Naive B cell (primary cell): ENCODE measurements at places on chromosomes 3 and 15.

DNA sequence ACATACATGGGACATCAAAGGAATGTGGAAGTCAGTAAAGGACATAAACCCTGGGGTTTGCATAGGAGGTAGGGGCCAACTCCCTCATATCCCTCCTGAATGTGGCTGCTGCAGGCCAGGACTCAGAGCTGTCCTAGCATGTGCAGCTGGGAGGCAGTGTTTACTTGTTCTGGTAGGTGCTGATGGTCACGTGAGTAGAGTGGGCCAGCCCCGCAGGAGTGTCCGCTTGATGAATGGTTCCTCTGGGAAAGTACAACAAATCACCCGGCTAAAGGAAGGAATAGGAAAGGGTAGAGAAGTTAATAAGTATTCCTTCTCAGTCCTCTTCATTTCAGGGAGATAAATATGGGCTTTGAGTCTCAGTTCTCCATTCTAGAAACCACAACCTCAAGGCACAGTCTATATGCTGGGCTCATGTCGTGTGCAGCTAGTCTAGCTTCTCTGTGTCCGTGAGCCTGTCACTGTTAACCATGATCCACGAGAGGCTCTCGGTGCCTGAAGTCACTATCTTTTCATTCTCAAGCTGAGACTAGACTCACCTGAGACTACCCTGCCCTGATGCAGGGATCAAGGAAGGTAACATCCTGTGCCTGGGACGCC is 17.9 kb downstream of the RIOX2 start:
- no peak overlapping the region for H3K27ac ChIP-seq
- no peaks in the 10 kb centered on the region for H3K27me3 ChIP-seq
- no peak overlapping the region for H3K4me3 ChIP-seq
- H3K36me3 ChIP-seq: peaks cover 28% of the 10 kb centered on the region
- peaks cover 4% of the 10 kb centered on the region for H3K4me1 ChIP-seq

DNA sequence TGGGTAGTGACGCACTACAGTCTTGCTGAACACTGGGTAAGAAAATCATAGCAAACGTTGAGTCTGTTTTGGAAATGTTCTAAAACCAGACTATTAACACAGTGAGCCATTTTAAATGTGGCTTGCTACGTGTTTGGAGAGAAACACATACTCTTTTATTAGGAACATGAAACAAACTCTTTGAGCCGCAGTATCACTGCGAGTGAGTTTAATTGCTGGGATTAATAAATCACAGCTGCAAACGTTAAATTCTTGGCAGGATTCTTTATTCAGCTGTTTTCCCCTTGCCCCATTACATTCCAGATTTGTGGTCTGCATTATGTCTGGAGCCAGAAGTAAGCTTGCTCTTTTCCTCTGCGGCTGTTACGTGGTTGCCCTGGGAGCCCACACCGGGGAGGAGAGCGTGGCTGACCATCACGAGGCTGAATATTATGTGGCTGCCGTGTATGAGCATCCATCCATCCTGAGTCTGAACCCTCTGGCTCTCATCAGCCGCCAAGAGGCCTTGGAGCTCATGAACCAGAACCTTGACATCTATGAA is 33.6 kb downstream of the BTD start:
- DNase-seq: no peak
- no peaks in the 10 kb centered on the region for H3K36me3 ChIP-seq

DNA sequence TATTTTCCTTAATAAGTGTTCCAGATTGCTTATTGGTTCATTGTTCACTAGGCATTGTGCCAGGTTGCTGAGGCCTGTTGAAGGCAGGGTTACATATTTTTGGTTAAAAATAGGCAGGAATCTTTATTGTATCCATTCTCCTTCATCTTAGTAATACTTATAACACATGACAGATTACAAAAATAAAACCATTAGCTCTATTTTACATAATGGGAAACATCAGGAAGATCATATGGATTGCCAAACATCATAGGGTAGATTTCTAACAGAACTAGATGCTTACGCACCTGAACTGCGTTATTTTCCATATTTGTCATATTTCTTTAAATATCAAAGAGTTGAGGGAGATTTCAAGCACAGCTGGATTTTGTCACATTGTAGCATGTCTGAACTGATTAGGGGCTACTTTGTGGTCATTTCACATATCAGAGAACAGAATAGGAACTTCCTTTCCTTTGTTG is 462.9 kb upstream of the SGO1 start:
- no peak overlapping the region for H3K27ac ChIP-seq
- H3K27me3 ChIP-seq: no peaks in the 10 kb centered on the region
- H3K4me3 ChIP-seq: no peak overlapping the region
- no peaks in the 10 kb centered on the region for H3K36me3 ChIP-seq
- no peaks in the 10 kb centered on the region for H3K4me1 ChIP-seq
- DNase-seq: no peak

GRCh38 chr3:12356175-12356574 is 67.3 kb downstream of the PPARG start:
- H3K4me1 ChIP-seq: no peaks in the 10 kb centered on the region
- H3K4me3 ChIP-seq: no peak overlapping the region
- peaks cover 14% of the 10 kb centered on the region for H3K27me3 ChIP-seq
- H3K36me3 ChIP-seq: no peaks in the 10 kb centered on the region

- H3K4me3 ChIP-seq: no peak overlapping the region
- H3K36me3 ChIP-seq: no peaks in the 10 kb centered on the region
- H3K27me3 ChIP-seq: no peaks in the 10 kb centered on the region
- H3K27ac ChIP-seq: no peak overlapping the region
- H3K4me1 ChIP-seq: no peaks in the 10 kb centered on the region
Observed at GRCh38 chr3:145492456-145492855, 668.5 kb downstream of the PLOD2 start.

DNA sequence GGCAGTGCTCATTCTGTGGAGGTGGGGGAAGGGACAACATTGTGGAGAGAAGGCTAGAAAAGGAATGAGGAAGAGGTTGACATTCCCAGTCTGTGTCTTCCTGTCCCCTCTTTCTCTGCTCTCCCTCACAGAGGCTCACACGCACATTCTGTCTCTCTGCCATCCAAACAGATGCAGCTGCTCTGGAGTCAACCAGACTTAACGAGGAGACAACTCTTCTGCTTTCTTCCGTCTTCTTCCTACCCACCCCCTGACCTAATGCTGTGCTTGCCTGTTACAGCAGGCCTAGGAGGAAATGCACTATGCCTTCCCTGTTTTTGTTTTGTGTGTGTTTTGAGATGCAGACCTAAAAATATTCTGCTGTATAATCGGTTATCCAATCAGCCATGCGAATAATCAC is 121.9 kb downstream of the CACNA1D start:
- H3K4me1 ChIP-seq: peaks cover 20% of the 10 kb centered on the region
- DNase-seq: no peak
- no peaks in the 10 kb centered on the region for H3K36me3 ChIP-seq
- H3K27ac ChIP-seq: no peak overlapping the region

- no peaks in the 10 kb centered on the region for H3K36me3 ChIP-seq
- H3K27me3 ChIP-seq: no peaks in the 10 kb centered on the region
- DNase-seq: no peak
- H3K27ac ChIP-seq: no peak overlapping the region
Observed at GRCh38 chr15:60869851-60870250, 359.3 kb downstream of the RORA start.

DNA sequence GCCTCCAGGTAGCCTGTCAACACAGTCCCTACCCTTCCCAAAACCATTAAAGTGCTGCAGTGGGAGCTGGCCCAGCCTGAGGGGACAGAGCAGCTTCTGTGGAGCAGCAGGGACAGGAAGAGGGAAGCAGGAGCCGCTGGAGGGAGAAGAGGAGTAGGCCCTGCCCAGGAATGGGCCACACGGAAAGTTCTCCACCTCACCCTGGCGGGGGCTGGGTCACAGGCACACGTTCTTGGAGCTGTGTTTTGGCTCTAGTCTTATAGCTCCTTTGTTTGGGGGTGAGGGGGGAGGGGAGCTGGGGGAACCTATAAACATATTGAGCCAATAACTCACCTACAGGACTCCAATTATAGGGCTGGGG is 508.6 kb downstream of the SHQ1 start:
- H3K27ac ChIP-seq: no peak overlapping the region
- H3K4me3 ChIP-seq: no peak overlapping the region
- H3K27me3 ChIP-seq: peaks cover 9% of the 10 kb centered on the region
- no peaks in the 10 kb centered on the region for H3K36me3 ChIP-seq
- H3K4me1 ChIP-seq: peaks cover 4% of the 10 kb centered on the region

DNA sequence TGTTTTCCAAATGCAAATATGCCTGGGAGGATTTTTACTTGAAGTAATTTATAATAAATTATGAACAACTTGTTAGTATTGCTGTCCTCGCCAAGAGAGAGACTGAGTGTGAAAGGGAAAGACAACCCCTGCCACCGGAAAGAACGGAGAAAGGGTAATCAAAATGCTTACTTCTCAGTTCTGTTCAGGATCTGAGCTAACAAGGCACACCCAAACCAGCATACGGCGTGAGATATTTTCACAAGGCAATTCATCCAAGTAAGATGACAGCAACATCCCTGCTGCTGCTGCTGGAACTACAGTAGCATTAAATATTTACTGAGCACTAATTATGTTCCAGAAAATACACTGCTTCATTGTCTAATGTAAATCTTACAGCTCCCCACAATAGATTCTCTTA is 96.1 kb downstream of the KBTBD8 start:
- no peaks in the 10 kb centered on the region for H3K36me3 ChIP-seq
- H3K4me1 ChIP-seq: no peaks in the 10 kb centered on the region

DNA sequence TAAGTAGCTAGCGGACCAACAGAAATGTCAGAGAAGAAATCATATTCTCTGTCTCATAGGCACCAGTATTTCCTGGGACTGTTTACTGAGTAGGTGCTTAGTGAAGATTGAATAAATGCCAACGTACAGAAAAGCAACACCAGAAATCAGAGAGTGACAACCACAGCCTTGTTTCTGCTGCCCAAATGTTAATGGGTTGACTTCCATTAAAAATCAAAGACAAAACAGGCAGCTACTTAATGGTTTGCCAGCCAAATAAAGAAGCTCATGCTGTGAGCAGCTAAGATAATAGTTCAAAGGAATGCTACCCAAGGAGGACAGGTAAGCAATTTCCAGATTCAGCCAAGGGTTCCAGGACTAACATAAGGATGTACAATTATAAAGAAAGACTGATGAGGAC is 270.7 kb downstream of the THSD4 start:
- no peaks in the 10 kb centered on the region for H3K4me1 ChIP-seq
- no peak overlapping the region for H3K27ac ChIP-seq
- peaks cover 24% of the 10 kb centered on the region for H3K27me3 ChIP-seq
- no peak for DNase-seq

DNA sequence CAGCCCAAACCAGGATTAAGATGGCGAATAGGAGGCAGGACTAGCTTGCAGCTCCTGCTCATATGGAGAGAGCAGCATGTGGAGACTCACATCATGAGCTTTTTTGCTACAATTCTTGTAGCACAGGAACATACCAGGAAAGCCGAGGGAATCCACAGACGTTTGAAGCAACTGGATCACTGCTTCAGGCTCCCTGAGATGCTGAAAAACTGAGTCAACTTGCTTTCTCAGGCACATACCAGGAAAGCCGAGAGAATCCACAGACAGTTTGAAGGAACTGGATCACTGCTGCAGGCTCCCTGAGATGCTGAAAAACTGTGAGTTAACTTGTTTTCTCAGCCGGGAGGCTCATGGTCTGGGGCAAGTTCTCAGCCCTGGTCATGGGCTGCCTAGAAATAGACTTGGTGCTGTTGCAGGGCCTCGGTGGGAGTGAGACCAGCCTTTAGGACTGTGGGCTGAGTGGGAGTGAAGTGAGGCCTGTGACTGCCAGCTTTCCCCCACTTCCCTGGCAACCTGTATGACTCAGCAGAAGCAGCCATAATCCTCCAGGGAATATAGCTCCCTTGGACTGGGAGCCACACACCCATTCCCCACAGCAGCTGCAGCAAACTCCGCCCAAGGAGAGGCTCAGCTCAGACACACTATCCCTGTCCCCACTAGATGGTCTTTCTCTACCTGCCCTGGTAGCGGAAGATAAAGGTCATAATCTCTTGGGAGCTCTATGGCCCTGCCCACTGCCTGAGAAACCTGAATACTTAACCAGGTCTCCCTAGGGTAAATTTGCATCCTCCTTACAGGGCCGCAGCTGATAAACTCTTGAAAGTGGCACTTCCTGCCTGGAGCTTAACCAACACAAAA is 51.9 kb upstream of the PFN2 start:
- H3K27me3 ChIP-seq: peaks cover 42% of the 10 kb centered on the region
- no peaks in the 10 kb centered on the region for H3K4me1 ChIP-seq
- no peak for DNase-seq

DNA sequence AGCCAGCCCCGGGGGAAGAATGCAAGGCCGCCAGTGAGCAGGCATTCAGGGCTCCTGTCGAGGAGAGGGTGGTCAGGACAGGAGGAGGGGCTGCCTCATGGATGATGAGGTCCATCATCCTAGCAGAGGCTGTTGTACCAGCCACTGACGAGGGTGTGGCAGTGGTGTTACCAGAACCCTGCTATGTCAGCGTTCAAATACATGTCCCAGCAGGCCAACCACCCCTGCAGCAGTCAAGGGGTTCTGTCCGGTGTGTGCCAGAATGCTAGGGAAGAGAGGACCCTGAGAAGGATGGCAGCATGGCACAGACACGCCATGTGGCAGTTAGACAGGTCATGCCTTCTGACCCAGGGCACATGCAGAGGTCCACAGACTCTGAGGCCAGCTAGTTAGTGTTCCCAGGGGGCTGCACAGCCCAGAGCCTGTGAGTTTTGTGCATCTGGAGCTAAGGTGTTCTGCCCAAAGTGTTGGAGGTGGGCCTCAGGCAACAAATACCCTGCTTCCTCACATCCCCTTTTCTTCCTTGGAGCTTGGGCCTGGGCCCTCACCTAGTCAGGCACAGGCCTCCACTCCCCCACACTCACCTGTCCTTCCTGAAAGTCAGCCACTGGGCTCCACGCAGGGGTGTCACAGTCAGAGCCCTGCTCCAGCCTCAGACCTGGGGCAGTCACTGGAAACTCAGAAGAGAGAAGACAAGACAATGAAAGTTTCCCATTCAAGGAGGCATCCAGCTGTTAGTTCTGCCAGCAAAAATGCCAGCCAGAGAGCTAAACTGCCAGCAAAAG is 7.8 kb downstream of the PAK6 start:
- H3K27me3 ChIP-seq: peaks cover 7% of the 10 kb centered on the region
- DNase-seq: no peak
- no peak overlapping the region for H3K4me3 ChIP-seq
- no peak overlapping the region for H3K27ac ChIP-seq
- H3K36me3 ChIP-seq: no peaks in the 10 kb centered on the region

DNA sequence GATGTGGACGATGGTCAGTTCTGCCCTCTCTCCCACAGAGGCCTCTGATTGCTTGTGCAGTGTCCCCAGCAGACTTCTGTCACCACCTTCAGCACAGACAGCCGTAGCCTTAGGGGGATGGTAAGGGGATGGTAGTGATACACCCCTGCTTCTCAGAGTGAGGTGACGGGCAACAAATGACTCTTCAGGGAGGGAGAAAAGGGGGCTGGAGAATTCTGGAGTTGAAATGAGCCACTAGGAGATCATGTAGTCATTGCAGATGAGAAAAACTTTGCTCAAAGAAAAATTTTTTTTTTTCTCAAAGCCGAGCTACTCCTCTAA is 29.6 kb upstream of the TIMP4 start:
- H3K4me1 ChIP-seq: peaks cover 34% of the 10 kb centered on the region
- H3K36me3 ChIP-seq: no peaks in the 10 kb centered on the region
- H3K4me3 ChIP-seq: no peak overlapping the region

GRCh38 chr15:88512078-88512477 is 34.4 kb downstream of the DET1 start:
- H3K4me1 ChIP-seq: no peaks in the 10 kb centered on the region
- no peak overlapping the region for H3K27ac ChIP-seq
- no peak for DNase-seq
- no peaks in the 10 kb centered on the region for H3K27me3 ChIP-seq
- peaks cover 46% of the 10 kb centered on the region for H3K36me3 ChIP-seq

GRCh38 chr15:35019404-35020327 is 31.6 kb upstream of the ZNF770 start:
- no peak overlapping the region for H3K4me3 ChIP-seq
- H3K4me1 ChIP-seq: no peaks in the 10 kb centered on the region
- no peak for DNase-seq
- H3K27ac ChIP-seq: no peak overlapping the region

GRCh38 chr15:27769652-27770051 is 329.5 kb downstream of the OCA2 start:
- H3K27ac ChIP-seq: no peak overlapping the region
- H3K4me3 ChIP-seq: no peak overlapping the region
- no peaks in the 10 kb centered on the region for H3K36me3 ChIP-seq
- H3K4me1 ChIP-seq: no peaks in the 10 kb centered on the region
